ENCODE measurements at places on chromosomes 16 and 17.

DNA sequence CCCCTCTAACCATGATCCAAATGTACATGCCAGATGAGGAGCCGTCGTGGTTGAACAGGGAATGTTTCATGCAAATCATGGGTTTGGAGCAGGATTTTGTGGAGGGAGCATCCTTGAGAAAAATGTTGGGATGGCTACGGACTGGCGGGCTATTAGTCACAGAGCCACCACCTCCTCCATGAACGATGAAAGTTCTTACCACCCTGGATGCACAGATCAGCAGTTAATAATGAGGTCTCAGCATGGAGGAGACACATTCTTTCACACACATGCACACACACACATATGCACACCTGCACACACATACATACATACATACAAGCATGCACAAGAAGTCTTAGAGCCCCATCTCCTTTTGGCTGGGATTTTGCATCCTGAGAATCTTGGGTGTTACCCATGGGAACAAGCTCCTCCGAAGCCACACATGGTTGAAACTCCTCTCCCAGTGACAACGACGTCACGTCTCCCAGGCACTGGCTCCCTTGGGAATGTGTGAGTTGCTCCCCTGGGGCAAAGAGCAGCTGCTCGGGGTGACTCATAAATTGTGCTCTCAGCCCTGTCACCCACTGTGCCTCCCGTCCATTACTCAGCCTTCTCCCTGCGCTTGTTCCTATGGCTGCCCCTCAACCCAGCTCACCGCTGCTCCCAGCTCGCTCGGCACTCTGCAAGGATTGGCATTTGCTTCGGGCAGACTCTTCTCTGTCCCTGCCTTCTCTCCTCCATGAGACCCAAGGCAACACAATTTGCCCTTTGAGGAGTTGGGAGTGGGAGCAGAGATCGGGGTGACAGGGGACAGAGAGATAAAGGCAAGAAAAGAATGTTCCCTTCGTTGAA, 344.6 kb downstream of the SOX9 start:
- DNase-seq, result no peak

- no peak for DNase-seq
Observed at GRCh38 chr16:1926271-1926670, 8.1 kb upstream of the HS3ST6 start.

DNA sequence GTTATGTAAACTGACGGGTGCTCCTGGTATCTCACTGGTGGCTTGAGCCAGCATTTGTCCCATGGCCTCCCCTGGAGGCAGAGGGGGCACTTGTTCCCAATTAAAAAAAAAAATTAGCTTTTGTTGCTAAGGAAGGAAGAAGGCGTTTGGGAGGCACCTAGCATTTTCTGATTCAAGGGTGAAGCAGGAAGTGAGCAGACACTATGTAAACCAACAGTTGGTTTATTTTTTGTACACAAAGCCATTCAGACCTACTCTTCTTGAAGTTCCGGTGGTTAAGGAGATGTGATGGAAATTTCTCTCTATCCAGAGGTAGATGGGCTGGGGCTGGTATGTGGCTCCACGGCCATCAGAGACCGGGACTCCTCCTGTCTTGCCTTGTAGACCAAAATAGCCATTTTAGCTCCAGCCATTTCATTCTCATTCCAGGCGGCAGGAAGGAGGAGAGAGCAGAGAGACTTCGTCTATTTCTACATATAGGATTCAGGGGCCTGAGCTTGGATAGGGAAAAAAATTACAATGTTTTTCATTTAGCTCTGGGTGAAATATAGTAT, 103.0 kb downstream of the SNX29 start:
- no peak for DNase-seq

- DNase-seq, result no peak
Observed at GRCh38 chr17:14772776-14773175, 471.9 kb downstream of the HS3ST3B1 start.

DNA sequence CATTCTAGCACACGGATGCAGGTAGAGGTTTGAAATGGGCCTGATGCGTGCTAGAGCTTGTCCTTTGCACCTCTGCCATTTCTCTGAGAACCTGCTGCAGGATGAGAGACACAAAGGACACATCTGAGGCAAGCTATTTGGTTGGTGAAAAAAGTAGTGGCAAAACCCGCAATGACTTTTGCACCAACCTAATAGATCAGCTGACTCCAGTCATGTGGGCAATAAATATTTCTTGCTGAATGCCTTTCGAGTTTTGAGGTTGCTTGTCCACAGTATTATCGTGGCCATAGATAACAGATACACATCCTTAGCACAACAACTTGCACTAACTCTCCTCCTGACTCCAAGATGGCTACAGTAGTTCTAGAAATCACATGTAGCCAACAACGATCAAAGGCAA, 57.8 kb upstream of the ZNF423 start:
- no peak for DNase-seq

GRCh38 chr17:57849163-57849873, 526 bp downstream of the MRPS23 start:
- no peak for DNase-seq

- DNase-seq, result no peak
Observed at GRCh38 chr16:4898811-4899473, 38.0 kb downstream of the PPL start.

DNA sequence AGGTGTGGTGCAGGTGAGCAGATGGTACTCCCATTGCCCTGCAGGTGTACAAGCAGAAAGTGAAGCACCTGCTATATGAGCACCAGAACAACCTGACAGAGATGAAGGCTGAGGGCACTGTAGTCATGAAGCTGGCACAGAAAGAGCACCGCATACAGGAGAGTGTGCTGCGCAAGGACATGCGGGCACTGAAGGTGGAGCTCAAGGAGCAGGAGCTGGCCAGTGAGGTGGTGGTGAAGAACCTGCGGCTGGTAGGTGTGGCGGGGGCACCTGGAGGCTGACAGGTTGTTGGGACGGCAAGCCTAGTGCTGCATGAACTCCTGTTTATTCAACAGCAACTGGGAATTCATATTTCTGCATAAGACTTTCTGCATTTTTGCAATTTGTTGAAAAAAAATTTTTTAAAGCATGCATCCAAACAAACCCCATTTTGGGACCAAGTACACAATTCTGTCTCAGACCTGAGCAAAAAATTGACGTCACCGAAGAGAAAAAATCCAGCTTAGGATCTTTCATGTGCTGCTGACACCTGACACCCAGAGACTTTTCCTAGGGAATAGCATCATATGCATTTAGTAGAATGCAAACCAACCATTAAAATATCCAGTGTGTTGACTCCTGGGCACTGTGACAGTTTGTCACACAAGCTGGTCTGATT, 13.5 kb upstream of the DBNDD1 start:
- no peak for DNase-seq

DNA sequence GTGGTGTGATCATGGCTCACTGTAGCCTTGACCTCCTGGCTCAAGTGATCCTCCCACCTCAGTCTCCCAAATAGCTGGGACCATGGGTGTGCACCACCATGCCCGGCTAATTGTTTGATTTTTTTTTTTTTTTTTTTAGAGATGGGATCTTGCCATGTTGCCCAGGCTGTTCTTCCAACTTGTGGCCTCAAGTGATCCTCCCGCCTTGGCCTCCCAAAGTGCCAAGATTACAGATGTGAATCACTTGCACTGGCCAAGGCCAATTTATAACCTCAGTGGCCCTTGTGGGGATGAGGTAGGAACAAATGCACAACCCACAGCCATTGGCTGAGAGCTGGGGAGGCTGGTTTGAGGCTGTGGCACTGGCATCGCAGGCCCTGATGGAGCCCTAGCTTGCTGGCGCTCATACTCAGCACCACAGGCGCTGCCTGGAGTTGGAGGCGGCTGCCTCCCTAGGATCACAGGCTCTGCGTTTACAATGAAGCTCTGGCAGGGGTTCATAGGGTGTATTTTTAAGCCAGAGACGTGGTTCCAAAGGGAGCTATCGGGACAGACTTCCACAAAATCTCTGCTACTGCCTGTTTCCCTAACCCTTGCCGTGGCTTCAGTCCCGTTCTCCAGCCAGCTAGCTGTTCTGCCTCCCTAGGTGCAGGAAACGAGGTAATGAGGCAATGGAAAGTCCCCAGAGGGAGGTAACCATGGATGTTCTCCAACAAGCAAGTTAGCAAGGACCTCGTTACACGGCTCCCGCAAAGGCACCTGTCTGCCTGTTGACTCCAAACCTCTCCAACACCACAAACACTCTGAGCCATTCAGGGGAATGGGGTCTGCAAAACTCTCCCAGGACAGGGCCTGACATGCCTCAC, 2.9 kb downstream of the ABCA3 start:
- DNase-seq, result no peak

DNA sequence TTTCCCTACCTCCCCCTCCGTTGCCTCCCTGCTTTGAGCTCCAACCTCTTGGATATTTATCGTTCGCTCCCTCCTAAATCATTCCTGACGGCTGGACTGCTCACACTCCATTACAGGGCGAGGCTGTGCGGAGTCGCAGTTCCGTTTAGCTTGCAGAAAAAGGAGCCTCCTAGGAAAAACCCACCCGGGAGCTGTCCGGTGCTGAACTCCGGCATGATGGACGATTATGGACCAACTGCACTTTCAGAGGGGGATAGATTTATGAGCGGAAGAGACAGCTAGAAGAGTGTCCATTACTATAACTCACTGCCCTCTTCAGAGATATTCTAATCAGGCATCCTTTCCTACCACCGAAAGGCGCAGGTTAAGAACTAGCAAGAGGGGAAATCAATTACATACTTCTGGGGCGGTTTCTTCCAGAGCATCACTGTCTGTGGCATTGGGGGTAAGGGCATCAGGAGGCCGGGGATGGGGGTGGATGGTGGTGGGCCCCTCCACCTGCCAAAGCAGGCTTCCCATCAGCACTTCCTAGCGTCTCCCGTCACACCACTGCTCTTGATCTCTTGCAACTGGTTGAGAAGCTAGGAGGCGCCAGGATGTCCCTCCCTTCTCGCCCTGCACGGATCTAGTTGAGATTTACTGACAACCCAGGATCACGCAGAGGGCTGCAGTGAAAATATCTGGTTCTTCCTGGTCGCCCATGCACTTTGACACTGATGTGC, 251.2 kb downstream of the ENGASE start:
- no peak for DNase-seq

- DNase-seq, result no peak
Observed at GRCh38 chr16:84109598-84110335, 7.0 kb downstream of the MBTPS1 start.

Data from stimulated activated CD4-positive, alpha-beta T cell treated with anti-CD3 and anti-CD28 coated beads, Interleukin-15, amount 100 ng/mL, for 1 hour (primary cell).